Foreskin melanocyte (primary cell): ENCODE measurements at places on chromosomes 7 and 10.

- DNase-seq, result no peak
Observed at GRCh38 chr7:30018451-30018850, 8.1 kb downstream of the FKBP14 start.

DNA sequence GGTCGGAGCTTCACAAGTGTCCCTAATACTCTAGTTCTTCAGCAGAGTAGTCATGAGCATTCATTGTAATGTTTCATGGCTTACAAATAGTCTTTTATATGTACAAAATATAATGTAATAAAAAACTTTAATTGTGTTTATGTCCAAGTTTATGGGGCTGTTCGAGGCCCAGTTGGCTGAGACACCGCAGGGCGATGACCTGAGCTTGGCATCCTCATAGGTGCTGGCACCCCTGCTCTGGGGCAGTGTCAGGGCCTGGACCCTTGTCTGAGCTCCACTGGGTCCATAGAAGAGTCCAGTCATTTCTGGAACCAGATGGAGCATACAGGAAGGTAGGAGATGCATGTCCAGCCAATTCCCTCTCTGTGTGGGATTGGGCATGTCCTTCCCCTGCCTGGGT lies 12.9 kb upstream of the ZMIZ1 start:
- no peak for DNase-seq

GRCh38 chr7:30910411-30911073 lies 1.1 kb upstream of the AQP1 start:
- DNase-seq, result no peak

DNA sequence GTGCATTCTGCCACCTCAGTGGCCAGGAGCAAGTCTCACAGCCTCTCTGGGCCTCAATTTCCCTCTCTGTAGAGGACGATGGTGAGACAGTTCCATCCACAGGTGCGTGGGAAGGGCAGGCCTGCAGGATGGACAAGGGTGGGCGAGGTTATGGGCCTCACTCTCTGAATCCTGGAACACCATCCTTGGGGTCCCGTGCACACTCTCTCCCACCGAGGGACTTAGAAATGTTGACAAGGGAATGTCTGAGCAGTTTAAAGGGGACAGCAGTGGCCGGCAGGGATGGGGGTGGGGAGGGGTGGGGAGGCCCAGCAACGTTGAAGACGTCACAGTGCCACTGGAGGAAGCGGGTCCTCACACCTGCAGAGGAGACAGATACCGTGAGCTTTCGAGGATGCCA lies 111.5 kb downstream of the FOXL3 start:
- no peak for DNase-seq
